ENCODE measurements at places on chromosomes 7 and 10.

- DNase-seq = peak; percentile 15
Measured at GRCh38 chr10:122113161-122113944, 124.4 kb downstream of the TACC2 start.

GRCh38 chr7:5419539-5420066 is 4.0 kb downstream of the TNRC18 start:
- DNase-seq = peak; percentile 73

DNA sequence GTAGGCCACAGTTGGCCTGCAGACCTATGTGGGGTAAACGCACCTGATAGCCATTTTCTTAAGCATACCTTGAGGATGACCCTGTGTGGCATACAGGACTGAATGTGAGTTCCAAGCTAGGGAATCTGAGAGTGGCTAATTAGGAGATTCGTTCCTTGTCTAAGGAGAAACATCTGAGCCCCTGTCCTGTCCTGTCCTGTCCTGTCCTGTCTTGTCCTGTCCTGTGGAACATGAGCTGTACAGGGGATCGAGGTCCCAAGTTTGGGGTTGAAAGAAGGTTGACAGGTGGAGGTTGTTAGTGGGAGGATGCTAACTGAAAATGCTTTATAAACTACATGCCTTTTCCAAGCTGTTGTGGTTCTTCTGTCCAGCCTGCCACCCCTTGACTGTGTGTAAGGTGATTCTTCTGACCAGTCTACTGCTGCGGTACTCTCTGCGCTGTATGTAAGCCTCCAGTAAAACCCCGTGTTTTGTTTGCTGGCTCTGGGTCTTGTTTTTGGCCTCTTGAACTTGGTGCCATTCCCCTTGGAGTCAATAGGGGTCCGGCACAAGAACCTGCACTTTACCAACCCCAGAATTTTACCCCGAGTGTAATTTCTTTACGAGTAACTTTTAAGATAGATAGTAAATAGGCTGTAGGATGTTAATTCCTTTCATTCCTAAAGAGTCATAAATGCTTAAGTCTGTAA is 26.4 kb downstream of the ZNRF2 start:
- DNase-seq = no peak

DNA sequence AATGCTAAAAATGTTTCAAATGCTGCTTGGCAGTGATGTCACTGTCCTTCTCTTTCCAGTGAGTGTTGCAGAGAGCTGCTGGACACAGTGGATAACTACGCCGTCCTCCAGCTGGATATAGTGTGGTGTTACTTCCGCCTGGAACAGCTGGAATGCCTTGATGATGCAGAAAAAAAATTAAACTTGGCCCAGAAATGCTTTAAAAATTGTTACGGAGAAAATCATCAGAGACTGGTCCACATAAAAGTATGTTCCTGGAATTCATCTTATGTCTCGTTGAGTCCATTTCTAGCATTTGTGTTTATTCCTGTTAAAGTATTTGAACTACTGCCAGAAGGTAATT is 25.2 kb downstream of the NUB1 start:
- no peak for DNase-seq

DNA sequence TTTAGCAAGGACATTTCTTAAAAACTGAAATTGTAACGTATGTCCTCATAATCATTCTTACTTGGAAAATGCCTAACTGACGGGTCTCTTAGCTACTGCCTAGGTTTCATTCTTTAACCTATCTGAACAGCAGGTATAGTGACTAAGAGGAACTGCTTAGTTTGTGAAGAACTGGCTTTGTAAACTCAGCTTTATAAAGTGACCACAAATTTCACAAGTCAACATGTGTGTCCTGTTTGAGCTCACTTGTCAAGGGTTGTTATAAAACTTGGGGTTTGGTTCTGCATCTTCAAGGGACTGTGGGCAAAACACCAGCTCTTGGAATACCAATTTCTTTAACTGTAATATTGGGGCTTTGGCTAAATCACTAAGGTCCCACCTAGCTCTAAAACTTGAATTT is 32.2 kb downstream of the MRPS33 start:
- DNase-seq = no peak

All from neuronal stem cell (in vitro differentiated cells).